ENCODE measurements at places on chromosomes 13 and 19.

DNA sequence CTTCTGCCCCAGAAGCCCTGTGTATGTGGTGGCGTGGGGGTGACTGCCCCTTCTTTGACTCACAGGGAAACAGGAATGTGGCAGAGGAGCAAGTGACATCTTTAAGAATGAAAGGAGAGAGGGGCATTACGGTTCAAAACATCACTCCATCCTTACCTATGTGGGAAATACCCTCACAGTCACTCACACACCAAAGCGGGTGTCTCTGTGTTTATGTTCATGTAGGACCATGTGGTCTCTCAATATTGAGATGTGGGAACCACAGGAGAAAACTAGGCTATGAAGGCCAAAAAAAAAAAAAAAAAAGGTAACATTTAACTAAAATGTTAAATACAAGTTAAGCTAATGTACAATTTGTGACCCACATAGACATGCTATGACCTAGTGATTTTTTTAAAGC lies 153.6 kb upstream of the GPR12 start:
- DNase-seq = no peak

GRCh38 chr13:101019126-101019525 lies 344.5 kb upstream of the TMTC4 start:
- no peak for DNase-seq

DNA sequence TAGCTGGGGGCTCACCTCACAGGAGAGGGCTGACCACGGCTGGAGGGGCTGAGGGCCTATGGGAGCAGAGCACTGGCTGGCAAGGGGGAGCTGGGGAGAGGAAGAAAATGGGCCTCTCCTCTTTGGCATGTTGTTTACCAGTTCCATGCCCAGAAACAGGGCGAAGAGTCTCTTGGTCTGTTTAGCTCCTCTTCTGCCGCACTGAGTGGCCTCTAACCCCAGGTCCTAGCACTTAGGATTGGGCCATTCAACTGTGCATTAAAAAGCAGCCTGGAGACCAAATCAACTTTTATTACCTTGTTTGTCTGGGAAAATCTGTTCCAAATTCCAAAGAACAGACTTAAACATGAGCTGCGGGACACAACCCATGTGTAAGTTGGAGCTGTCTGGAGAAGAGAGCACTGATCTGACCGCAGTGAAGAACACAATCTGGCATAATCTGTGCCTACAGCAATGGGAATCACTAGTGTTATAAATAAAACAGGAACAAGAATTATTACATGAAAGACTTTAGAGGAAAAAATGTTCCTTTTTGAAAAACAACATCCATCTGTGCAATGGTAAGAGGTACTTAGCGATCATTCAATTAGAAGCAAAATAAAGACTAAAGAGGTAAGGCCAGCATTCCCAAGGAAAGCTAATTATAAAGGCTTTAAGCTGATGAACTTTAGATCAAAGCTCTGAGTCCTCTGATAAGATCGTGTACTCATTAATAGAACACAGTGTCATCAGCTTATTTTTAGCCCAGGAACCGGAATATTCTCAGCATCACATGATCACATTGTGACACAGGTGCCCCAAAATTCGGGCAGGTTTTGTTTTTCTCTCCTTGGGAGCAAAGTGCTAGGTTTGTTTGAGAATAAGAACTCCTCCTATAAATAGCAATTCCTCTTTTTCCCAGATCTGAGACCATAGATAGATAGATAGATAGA lies 243.2 kb downstream of the COL4A1 start:
- DNase-seq = no peak

GRCh38 chr13:110471156-110471832 lies 90.2 kb downstream of the RAB20 start:
- no peak for DNase-seq

- no peak for DNase-seq
Measured at GRCh38 chr13:94416454-94417080, 62.9 kb downstream of the DCT start.

DNA sequence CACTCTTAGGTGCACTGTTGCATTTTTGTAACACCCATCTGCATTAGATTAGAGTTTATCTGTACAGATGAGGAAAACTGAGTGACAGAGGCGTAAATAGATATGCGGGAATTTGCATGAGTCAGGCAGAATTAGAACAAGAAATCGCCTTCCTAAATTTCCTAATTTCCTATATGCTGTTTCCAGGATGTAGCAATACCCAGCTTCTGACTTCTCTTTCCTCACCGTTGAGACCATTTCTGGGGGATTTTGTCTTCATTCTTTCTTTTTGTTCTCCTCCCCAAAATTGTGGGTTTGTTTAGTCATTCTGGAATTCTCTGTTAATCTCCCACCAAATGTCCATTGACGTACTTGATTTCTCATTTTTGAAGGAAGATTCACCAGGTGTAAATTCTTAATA lies 10.6 kb upstream of the ZNF792 start:
- DNase-seq = no peak

- no peak for DNase-seq
Measured at GRCh38 chr13:41675306-41675705, 218.0 kb downstream of the RGCC start.

GRCh38 chr19:33481863-33482262 lies 39.7 kb downstream of the PEPD start:
- DNase-seq = no peak

DNA sequence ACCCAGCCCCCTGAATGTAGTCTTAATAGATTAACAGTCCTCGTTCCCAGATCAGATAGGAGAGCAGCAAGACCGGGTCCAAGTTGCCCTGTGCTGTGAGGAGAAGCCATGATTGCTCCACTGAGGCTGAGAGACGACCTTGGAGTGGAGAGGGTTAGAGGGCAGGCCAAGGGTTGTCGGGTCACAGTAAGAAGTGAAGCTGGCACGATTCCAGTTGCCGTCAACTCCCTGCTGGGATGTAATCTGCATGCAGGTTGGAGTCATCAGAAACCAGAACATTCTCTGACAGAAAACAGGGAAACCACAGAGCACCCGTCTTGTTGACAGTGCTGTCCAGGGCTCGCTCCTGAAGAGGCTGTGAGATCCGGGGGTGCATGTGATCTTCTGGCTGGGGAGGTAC lies 19.0 kb upstream of the ATP11A start:
- DNase-seq = no peak

DNA sequence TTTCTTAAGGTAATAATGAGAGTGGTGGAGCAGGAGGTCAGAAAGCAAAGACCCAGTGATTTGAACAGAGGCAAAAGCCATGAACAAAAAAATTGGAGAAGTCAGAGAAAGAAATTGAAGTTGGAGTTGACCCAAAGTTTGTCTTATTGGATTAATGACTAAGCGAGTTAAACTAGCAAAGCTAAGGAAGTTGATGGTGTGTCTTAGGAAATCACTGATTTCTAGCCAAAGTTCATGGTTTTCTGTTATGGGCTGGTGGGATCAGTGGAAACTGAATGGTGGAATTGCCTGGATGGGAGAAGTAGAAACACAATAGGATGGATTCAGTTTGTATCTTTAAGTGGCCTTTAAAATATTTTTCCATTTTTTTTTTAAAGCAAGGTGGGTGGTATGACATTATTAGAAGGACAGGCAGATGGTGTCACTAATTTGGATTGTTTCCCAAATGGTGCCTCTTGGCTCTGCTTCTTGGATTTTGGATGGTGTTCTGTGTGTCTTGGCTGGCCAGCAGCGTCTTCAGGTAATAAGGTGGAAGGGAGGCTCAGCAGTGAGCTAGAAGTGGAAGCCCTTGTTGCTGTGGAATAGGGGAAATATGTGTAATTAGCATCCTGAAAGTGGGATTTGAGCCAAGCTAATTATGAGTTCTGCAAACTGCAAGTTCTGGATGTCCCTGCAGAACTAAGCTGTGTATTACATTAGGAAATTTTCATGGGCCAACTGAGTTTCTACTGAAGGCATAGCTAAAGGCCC lies 302.9 kb downstream of the LMO7 start:
- no peak for DNase-seq

GRCh38 chr19:35669566-35669965 lies 3.2 kb downstream of the UPK1A start:
- no peak for DNase-seq

DNA sequence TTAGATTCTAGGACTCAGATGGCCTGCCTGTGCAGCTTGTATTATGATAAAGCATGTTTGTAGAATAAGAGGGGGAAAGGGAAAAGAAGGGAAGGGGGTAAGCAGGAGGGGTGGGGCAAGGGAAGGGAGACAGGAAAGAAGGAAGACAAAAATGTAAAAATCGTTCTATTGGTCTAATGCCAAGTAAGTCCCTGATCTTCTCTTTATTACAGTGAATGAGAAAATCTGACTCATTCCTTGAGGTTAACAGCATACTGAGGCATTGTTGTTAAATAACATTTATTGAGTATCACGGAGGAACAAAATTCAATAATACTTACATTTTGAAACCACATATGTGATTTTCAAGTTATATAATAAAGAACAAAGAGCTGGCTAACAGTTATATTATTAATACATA lies 1534.7 kb downstream of the OLFM4 start:
- DNase-seq = no peak

DNA sequence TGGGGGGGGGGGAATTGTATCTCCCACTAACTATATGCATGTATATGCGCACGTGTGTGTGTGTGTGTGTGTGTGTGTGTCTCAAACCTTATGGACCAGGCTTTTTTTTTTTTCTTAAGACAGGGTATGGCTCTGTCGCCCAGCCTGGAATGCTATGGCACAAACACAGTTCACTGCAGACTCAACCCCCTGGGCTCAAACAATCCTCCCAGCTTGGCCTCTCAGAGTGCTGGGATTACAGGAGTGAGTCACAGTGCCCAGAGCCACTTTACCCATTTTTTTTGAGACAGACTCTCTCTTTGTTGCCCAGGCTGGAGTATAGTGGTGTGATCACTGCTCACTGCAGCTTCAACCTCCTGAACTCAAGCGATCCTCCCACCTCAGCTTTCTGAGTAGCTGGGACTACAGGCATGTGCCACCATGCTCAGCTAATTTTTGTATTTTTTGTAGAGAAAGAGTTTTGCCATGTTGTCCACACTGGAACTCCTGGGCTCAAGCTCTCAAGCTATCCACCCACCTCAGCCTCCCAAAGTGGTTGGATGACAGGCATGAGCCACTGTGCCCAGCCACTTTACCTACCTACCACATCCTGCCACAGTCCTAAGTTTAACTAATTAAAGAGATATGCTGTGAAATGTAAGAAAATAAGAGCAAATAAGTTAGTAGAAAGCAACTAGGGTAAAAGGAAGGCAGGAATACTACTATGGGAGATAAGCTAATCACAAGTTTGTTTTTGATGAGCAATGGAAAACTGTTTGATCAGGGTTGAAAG lies 2.4 kb downstream of the ZMYM5 start:
- DNase-seq = no peak

- DNase-seq = no peak
Measured at GRCh38 chr13:43785650-43786471, 911 bp downstream of the ENOX1 start.

DNA sequence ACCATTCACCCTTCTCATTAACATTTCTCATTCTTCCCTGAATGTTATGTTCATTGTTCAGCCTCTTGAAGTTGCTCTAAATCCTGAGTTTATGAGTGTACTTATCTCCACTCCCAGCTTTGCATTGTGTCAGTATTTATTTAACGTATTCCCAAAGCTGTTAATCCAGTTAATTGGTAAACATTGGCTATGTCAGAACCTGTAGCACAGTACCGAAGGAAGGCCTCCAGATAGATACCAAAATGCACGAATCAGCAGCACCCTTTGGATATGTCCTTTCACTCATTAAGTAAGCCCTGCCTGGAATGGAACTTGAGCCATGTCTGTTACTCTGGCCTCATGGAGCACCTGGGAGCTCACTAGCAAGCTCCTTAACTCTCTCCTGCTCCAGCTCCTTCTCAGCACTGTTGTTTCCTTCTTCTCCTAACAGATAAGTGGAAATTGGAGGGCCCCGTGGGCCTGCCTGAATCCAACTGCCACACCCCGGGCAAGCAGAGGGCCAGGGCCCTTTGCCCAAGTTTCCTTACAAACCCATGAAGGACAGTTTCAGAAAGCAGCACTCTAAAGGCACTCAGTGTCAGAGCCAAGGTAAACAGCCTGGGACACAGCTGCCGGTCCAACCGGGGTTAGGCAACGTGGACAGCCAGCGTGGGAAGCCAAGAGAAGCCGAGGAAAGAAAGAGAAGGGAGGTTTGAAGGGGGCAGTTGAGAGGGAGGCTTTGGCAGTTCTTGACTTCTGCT lies 155.0 kb upstream of the SERP2 start:
- DNase-seq = no peak

GRCh38 chr19:1102407-1103131 lies 1.2 kb upstream of the GPX4 start:
- DNase-seq = no peak

- DNase-seq = no peak
Measured at GRCh38 chr13:93101226-93101734, 125.3 kb upstream of the GPC6 start.

- no peak for DNase-seq
Measured at GRCh38 chr19:5803441-5803751, 1.5 kb upstream of the NRTN start.

DNA sequence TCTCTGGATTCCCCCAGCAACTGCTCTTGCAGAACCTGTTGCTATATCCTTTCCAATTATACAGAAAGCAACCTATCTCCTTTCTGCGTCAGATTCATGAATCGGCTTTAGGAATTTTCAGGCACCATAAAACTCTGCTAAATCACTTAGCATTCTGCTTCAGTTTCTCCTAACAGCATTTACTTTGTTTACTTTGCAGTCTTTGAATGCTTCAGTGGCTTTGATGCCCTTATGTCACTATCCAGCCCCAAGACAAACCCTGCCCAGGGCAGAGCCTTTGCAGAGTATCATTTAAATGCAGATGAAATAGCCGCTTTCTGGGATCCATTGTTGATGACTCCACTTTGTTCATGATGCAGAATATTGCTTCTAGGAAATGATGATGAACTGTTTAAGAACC lies 43.1 kb downstream of the SLITRK1 start:
- no peak for DNase-seq

DNA sequence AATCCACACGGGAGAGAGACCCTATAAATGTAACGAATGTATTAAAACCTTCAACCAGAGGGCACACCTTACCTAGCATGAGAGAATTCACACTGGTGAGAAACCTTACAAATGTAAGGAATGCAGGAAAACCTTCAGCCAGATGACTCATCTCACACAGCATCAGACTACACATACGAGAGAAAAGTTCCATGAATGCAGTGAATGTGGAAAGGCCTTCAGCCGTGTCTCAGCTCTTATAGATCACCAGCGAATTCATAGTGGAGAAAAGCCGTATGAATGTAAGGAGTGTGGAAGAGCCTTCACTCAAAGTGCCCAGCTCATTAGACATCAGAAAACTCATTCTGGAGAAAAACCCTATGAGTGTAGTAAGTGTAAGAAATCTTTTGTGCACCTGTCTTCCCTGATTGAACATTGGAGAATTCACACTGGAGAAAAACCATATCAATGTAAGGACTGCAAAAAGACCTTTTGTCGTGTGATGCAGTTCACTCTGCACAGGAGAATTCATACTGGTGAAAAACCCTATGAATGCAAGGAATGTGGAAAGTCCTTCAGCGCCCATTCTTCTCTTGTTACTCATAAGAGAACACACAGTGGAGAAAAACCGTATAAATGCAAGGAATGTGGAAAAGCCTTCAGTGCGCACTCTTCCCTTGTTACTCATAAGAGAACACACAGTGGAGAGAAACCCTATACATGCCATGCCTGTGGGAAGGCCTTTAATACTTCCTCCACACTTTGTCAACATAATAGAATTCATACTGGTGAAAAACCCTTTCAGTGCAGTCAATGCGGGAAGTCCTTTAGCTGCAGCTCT lies 16.0 kb downstream of the ZNF582 start:
- no peak for DNase-seq

- DNase-seq = no peak
Measured at GRCh38 chr19:7718668-7719067, 13.2 kb downstream of the CLEC4G start.
